ENCODE measurements at places on chromosomes 6 and 20.
A peak's percentile ranks its signal among the peaks of the same experiment; 100 is the strongest.

GRCh38 chr20:36847710-36848040, 28.3 kb upstream of the TLDC2 start:
- DNase-seq, result no peak

DNA sequence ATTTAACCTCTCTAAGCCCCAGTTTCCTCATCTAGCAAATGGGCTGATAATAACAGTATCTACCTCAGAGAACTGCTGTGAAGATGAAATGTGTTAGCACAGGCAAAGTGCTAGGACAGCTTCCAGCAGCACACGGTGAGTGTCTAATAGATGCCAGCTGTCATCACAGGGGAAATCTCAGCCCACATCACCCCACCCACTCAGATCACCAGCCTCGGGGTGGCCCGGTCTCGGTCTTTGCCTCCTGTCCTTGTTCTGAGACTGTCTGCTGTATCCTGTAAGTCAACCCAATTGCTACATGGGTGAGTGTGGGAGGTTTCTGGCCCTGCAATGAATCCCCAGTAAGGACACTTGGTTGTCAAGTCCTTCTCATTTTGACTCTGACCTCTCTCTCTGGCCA, 99.5 kb upstream of the ZNFX1 start:
- no peak for DNase-seq

GRCh38 chr6:70371454-70372105, 41.7 kb upstream of the FAM135A start:
- DNase-seq, result peak; percentile 53

DNA sequence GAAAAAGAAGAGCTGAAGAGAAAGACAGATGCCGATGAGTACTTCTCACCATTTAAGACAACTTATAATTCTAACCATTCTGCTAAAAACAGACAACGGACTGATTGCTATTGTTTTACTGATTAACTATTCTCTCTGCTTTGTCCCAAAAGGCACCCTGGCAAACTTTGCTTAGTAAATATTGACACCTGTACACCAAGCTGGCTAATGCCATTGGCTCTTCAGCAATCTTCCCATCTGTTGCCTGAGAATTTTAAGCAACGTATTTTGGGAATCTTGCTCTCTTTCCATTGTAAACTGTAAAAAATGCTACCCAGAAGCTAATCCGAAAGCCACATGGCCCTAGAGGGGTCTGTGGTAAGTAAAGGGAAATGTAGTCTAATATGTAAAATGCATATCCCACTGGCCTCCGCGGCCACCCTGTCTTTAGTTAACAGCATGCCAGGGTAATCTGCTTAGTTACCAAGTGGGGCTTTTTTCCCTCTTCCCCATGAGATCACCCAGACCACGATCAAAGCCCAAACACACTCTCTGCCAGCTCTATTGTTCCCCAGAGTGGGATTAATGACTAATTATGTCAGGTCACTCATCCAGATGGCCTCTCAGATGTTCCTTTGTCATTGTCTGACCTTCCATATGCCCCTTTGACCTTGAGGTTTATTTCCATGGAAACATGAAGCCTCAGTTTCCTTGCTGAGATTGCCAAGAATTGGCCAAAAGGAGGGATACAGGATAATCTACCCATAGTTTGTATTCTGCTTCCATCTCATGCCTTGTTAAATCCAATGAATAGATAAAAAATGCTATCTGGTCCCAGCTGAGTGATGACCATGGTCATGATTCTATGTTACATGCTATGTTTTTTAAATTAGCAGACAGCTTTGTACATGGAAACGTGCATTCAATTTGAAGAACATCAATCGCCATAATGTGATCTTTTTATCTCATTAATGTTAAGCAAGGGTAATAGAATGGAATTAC, 216.4 kb upstream of the MCHR2 start:
- no peak for DNase-seq

DNA sequence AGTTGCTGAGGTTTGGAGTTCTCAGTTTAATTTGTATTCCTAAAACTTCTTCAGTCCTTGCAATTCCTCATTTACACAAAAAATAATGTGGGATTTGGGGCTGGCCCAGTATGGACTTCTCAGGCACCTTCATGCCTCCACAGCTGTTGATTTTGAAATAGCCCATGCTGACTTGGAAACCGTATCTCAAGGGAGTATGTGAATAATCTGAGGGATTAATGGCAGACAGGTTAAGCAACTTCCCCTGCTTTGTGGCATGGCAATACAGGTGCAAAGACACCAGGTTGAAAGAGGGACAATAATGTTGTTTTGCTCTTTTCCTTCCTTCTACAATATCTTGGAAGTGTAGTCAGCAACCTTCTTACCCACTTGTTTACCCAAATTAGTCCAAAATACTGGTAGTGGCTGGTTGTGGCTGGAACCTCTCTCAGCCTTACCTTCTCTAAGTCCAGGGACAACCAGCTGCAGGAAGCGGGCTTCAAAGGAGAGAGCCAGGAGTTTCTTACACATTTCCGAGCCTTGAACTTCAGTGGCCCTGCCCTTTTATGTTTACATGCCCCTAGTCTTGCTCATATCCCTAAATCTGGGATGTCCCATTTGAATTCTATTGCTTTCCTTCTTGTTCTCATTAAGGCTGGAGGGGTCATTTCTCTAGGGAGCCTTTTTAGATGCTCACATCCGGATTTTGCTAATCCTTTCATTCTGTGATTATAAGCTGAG, 44.1 kb upstream of the ADGRF1 start:
- no peak for DNase-seq

DNA sequence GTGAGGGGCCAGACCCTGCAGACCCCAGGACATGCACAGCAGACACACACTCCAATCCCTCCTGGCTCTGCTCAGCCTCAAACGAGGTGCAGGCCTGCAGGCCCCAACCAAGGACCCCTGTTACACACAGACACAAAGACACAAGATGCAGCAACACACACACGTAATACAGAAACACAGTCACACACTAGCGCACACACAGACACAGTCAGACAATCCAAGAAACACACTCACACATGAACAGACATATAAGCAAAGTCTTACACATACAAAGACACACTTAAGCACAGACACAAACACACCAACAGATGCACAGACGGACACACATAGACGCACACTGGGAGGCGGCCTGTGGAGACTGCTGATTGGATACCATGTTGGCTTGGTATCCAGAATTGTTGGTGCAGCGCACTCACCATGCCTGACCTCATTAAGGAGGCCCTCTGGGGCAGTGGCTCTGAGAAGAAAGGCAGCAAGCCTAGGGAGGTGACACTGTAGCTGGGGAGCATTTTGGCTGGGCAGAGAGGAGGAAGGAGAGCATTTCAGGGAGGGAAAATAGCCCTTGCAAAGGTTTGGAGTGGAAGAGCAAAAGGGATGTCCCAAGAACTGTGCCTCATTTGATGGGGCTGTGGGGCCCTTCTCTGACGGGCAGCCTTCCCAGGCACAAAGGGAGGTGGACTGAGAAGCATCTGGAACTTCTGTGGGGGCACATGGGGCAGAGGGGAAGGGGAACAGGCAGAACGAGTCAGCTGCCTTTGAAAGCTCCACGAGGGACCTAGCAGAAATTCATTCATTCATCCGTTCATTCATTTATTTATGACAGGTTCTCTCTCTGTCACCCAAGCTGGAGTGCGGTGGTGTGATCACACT, 1.4 kb upstream of the HSPA12B start:
- DNase-seq, result no peak

GRCh38 chr20:36878941-36879340, 3.0 kb downstream of the TLDC2 start:
- DNase-seq, result no peak

- DNase-seq, result peak; percentile 67
Measured at GRCh38 chr20:44104798-44105517, 82.0 kb downstream of the JPH2 start.

DNA sequence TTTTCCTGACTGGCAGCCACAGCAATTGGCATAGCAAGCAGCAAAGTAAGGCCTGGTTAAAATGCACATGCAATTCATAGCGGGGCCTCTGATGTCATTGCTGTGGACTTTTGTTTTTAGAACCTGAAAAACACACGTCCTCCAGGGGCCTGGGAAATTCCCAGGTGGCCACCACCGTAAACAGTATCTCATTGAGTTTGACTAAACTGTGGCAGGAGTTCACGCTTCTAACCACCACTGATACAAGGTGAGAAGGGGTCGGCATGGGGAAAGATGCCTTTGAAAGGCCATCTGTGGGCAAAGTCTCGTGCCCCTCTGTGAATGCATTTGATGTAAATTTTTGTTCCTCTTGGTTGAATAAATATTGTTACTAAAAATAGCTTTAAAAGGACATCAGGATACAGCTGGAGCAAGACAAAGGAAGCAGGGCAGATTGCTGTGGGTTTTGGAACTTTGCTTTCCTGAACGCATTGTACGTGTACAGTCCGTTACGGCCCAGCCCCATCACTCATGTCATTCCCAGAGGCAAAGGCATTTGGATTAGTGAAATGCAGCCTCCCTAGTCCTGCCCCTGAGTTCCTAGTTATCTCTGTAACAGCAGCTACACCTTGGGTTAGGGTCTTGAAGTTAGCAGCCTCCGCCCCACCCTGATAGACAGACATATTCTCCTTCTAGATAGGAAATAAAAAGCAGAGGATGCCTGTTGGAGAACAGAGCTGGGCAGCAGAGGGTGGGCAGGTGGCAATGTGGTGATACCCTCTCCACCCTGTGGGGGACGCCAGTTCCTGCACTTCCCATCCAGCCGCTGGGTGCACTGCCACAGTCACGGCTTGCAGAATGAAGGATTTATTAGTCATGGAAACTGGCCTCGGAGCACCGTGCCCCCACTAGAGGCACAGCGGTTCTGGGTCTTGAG, 80.3 kb downstream of the ZDHHC14 start:
- DNase-seq, result no peak

GRCh38 chr6:21349834-21350233, 243.7 kb upstream of the SOX4 start:
- DNase-seq, result no peak

- no peak for DNase-seq
Measured at GRCh38 chr20:30892541-30893345, 364.7 kb upstream of the DEFB115 start.

DNA sequence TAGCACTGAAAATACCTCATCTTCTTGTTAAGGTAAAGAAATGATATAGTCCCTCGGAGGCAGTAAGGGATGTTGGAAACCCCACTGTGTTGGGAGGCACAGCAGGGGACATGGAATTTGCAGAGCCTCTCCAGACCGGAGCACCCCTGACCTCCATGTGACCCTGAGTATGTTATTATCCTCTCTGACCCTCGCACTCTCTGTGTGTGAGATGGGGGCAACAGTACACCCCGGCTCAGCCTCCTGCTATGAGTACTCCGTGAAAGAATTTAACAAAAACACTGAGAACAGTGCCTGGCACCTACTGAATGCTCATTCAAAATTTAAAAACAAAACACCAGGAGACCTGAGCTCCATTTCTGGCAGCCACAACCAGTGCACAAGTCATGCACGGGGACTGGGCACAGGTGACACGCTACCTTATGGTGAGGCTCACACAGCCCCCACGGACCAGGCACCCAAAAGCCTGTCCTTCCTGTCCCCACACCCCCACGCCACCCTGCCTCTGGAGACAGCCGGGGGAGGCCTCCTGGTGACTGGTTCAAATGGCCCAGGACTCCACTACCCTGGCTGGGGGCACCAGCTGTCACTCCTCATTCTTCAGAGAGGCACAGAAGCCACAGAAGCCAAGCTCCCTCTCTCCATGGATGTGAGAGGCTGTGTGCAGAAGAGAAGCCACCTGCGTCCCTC, 6.1 kb downstream of the NINL start:
- no peak for DNase-seq

- DNase-seq, result no peak
Measured at GRCh38 chr6:51866867-51867266, 220.5 kb downstream of the PKHD1 start.

All from AG09319 (cell line).